Mesothelial cell of epicardium (in vitro differentiated cells): ENCODE measurements at places on chromosomes 7 and 10.

GRCh38 chr7:32500922-32501341, 5.6 kb downstream of the AVL9 start:
- no peak overlapping the region for H3K4me3 ChIP-seq
- peak overlapping the region; percentile 27 for H3K27ac ChIP-seq
- no peak for DNase-seq
- peaks cover 7% of the 10 kb centered on the region for H3K36me3 ChIP-seq
- peaks cover 23% of the 10 kb centered on the region for H3K4me1 ChIP-seq

GRCh38 chr7:130141884-130142653, 63.1 kb downstream of the TMEM209 start:
- no peaks in the 10 kb centered on the region for H3K27me3 ChIP-seq
- peaks cover 11% of the 10 kb centered on the region for H3K36me3 ChIP-seq
- H3K27ac ChIP-seq: peak overlapping the region; percentile 92
- no peak for DNase-seq
- H3K4me3 ChIP-seq: peak overlapping the region; percentile 64

- DNase-seq: no peak
- H3K4me3 ChIP-seq: no peak overlapping the region
- H3K36me3 ChIP-seq: no peaks in the 10 kb centered on the region
- H3K27me3 ChIP-seq: no peaks in the 10 kb centered on the region
- no peak overlapping the region for H3K27ac ChIP-seq
- no peaks in the 10 kb centered on the region for H3K4me1 ChIP-seq
Measured at GRCh38 chr7:137390076-137390475, 46.5 kb upstream of the PTN start.

GRCh38 chr7:54837761-54838160, 78.8 kb upstream of the SEC61G start:
- H3K36me3 ChIP-seq: no peaks in the 10 kb centered on the region
- H3K27ac ChIP-seq: no peak overlapping the region
- peaks cover 6% of the 10 kb centered on the region for H3K4me1 ChIP-seq

DNA sequence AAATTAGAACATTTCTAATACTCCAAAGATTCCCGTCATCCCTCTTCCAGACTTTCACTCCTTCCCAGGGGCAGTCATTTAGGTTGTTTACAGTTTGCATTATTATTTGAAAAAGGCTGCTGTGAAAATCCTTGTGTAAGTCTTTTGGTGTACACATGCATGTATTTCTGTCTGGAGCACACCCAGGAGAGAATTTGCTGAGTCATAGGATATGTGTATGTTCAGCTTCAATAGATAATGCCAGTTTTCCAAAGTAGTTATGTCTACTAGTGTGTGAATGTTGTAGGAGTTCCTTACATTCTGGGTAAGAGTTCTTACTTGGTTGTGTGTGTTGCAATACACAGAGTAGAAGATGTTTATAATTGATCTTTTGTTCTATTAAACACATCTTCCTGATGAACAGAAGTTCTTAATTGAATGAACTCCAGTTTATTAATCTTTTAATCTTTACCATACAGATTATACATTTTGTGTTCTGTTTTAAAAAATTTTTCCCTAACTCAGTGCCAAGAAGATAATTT, 25.3 kb downstream of the CROT start:
- no peaks in the 10 kb centered on the region for H3K27me3 ChIP-seq
- H3K36me3 ChIP-seq: peaks cover 18% of the 10 kb centered on the region
- no peaks in the 10 kb centered on the region for H3K4me1 ChIP-seq

- no peak for DNase-seq
- no peak overlapping the region for H3K27ac ChIP-seq
- H3K4me3 ChIP-seq: no peak overlapping the region
- H3K4me1 ChIP-seq: peaks cover 7% of the 10 kb centered on the region
- no peaks in the 10 kb centered on the region for H3K36me3 ChIP-seq
Measured at GRCh38 chr7:20521243-20521642, 94.2 kb upstream of the ABCB5 start.
